ENCODE measurements at places on chromosomes 11 and 22.

DNA sequence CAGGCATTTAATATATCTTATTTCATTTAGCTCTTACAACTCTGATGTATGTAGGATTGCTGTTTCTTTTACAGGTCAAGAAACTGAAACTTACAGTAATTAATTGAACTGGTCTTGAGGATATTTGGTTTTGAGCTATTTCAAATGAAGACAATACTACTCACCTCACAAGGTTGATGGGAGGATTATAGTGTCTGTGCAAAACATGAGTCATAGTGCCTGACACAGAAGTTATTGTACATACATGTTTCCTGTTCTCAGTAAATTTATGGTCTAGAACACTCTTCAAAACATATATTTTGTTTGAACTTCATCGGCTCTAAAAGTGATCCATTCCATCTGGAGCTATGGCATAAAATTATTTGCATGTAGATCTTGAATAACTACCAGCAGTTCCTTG is 61.9 kb downstream of the CECR2 start:
- DNase-seq, result no peak

- no peak for DNase-seq
These were observed 44.6 kb downstream of the FAM168A start for GRCh38 chr11:73553266-73553665.

- no peak for DNase-seq
These were observed 14.1 kb downstream of the EPS8L2 start for GRCh38 chr11:720017-720641.

GRCh38 chr11:32630844-32631243 is 47.2 kb downstream of the EIF3M start:
- DNase-seq, result no peak

DNA sequence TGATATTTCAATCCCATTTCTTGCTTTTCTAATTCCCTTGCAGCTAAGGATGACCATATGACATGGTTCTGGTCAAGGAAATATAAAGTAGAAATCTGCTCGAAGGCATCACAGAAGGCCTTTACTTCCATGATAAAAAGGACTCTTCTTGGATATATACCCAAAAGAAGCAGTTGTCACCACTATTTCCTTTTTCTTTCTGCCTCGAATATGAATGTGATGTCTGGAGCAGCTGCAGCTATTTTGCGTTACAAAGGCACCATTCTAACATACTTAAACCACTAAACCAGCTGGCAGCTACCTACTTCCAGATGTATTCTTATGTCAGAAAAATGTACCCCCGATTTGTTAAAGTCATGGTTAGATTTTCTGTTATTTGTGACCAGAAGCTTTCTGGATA is 18.9 kb downstream of the EXPH5 start:
- no peak for DNase-seq

DNA sequence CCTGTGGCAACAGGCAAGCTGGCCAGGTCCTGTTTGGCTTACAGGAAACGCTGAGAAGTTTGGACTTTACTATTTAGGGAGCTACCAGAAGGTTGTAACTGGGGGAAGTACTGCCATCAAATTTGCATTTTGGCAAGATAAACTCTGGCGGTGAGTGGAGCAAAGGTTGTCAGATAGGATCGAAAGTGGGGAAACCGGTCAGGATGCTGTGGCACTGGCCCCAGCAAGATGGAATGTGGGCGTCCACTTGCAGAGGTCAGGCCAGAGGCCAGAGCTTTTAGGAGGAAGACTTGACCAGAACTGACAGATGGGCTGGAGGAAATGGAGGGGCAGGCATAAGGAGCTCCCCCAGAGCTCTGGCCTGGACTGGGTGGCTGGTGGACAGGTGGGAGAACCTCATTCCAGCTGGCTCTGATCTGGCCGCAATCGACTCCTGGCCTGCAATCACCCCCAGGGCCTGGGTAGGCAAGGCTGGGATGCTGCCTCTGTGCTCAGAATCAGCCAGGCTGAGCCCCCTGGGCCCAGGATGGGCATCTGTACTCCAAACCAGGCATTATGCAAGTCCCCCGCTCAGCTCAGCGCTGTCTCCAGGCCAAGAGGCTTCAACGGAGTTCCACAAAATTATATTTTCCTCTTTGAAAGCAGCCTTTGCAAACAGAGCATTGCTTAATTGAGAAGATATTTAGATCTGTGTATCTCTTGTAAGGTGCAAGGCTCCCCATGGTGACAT is 178.3 kb upstream of the NECTIN1 start:
- DNase-seq, result no peak
